ENCODE measurements at places on chromosomes 11 and 22. TPM values are rescaled to one million over a fixed set of nuclear protein-coding genes. Genes with fewer than 3 reads are reported as not detected.

Gene PANX3
- not detected for total RNA-seq

Gene BATF2
- 4.0 TPM for total RNA-seq

- H3K36me3 ChIP-seq = no peaks in the 10 kb centered on the region
- H3K4me1 ChIP-seq = no peaks in the 10 kb centered on the region
- DNase-seq = no peak
Measured at GRCh38 chr22:33564683-33565082, 355.6 kb downstream of the LARGE1 start.

- no peaks in the 10 kb centered on the region for H3K27me3 ChIP-seq
- H3K27ac ChIP-seq = no peak overlapping the region
- no peak overlapping the region for H3K4me3 ChIP-seq
- DNase-seq = peak; percentile 83
- H3K4me1 ChIP-seq = no peaks in the 10 kb centered on the region
- no peaks in the 10 kb centered on the region for H3K36me3 ChIP-seq
Measured at GRCh38 chr11:70456921-70457532, 58.7 kb downstream of the CTTN start.

- H3K36me3 ChIP-seq = no peaks in the 10 kb centered on the region
- H3K4me1 ChIP-seq = peaks cover 50% of the 10 kb centered on the region
- H3K4me3 ChIP-seq = peak overlapping the region; percentile 50
- peak overlapping the region; percentile 59 for H3K27ac ChIP-seq
- no peaks in the 10 kb centered on the region for H3K27me3 ChIP-seq
Measured at GRCh38 chr11:36012979-36013378, 69.1 kb downstream of the LDLRAD3 start.

All from GM23248 (cell line).